Immature natural killer cell (primary cell): ENCODE measurements at places on chromosomes 16 and 17. TPM values are rescaled to one million over a fixed set of nuclear protein-coding genes. Genes with fewer than 3 reads are reported as not detected.

DNA sequence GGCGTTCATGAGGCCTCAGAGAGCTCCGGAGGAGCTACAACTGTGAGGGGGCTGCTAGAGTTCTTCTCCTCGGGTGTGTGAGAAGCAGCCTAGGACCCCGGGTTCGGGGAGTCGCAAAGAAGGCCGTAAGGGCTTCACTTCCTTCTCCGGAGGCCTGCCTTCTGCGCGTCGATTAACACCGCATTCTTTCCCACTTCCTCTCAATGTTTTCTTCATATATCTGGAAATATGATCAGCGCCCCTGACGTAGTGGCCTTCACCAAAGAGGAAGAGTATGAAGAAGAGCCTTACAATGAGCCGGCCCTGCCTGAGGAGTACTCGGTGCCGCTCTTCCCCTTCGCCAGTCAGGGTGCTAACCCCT is 449 bp downstream of the SMCR8 start:
- H3K4me1 ChIP-seq, result peaks cover 83% of the 10 kb centered on the region
- H3K27me3 ChIP-seq, result peaks cover 6% of the 10 kb centered on the region
- peak overlapping the region; percentile 99 for H3K4me3 ChIP-seq
- peak overlapping the region; percentile 100 for H3K27ac ChIP-seq

DNA sequence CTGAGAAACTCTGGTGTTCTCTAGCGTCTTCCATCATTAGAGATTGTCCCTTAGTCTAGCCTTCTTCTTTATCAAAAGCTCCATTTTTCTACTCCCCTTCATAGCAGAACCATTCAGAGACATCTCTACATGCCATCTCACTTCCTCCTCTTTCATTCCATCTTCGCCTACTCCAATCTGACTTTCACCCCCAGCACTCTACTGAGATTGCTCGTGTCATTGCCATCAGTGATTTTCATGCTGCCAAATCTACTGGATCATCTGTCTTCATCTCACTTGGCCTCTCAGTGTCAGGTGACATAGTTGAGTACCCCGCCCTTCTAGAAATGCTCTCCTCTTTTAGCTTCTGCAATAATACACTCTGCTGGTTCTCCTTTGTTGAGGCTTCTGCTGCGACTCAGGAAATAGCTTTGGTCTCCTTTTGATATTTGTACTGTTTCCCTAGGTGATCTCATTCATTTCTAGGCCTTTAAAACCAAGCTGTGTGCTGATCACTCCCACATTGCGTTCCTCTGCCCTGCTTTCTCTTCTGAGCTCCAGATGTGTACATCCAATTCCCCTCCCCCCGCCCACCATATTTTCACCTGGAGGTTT is 119.1 kb downstream of the FTO start:
- no peak overlapping the region for H3K4me3 ChIP-seq
- no peaks in the 10 kb centered on the region for H3K27me3 ChIP-seq
- H3K4me1 ChIP-seq, result peaks cover 8% of the 10 kb centered on the region
- peak; percentile 10 for DNase-seq
- H3K36me3 ChIP-seq, result no peaks in the 10 kb centered on the region

DNA sequence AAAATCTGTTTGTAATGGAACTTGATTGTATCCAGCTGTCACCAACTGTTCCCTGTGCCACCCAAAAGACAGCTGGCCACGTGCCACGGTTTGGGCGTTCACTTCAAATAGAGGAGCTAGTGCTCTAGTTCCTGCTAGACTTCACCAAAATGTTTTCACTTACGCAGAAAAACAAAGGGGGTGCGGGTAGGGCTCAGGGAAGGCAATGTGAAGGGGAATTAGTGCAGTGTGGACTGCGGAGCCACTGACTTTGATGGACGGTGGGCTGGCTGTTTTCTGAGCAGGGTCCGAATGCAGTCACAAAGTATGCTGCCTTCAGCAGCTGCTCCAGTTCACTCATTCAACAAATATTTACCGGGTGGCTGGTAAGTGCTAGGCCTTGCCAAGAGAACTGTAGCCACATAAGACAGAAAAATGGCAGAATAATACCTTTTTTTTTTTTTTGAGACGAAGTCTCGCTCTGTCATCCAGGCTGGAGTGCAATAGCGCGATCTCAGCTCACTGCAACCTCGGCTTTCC is 7.6 kb upstream of the CYTH1 start:
- H3K27me3 ChIP-seq, result peaks cover 14% of the 10 kb centered on the region
- no peaks in the 10 kb centered on the region for H3K36me3 ChIP-seq
- peak overlapping the region; percentile 78 for H3K4me3 ChIP-seq
- peaks cover 92% of the 10 kb centered on the region for H3K4me1 ChIP-seq
- peak overlapping the region; percentile 98 for H3K27ac ChIP-seq
- DNase-seq, result peak; percentile 57

The CD7 gene
- 370 TPM for polyA plus RNA-seq

DNA sequence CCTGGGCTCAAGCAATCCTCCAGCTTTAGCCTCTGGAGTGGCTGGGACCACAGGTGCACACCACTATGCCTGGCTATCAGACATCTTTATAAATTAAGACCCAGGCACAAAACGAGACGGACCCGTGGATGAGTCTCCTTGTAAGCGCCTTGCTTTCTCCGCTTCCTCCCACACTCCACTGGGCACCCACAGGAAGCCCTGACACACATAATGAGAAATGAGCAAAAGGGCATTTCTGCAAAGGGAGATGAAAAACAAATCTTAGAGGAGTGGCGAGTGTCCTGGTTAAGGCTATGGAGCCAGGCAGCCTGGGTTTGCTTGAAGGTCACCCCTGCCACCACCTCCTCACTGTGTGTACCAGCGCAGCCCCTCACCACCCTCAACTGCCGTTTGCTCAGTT is 56.3 kb downstream of the XYLT1 start:
- peaks cover 63% of the 10 kb centered on the region for H3K4me1 ChIP-seq
- peak overlapping the region; percentile 91 for H3K27ac ChIP-seq
- DNase-seq, result peak; percentile 23
- no peaks in the 10 kb centered on the region for H3K27me3 ChIP-seq

GRCh38 chr17:75849279-75849646 is 5.1 kb upstream of the UNC13D start:
- H3K27ac ChIP-seq, result no peak overlapping the region
- peaks cover 16% of the 10 kb centered on the region for H3K4me1 ChIP-seq
- no peak for DNase-seq
- H3K4me3 ChIP-seq, result no peak overlapping the region

DNA sequence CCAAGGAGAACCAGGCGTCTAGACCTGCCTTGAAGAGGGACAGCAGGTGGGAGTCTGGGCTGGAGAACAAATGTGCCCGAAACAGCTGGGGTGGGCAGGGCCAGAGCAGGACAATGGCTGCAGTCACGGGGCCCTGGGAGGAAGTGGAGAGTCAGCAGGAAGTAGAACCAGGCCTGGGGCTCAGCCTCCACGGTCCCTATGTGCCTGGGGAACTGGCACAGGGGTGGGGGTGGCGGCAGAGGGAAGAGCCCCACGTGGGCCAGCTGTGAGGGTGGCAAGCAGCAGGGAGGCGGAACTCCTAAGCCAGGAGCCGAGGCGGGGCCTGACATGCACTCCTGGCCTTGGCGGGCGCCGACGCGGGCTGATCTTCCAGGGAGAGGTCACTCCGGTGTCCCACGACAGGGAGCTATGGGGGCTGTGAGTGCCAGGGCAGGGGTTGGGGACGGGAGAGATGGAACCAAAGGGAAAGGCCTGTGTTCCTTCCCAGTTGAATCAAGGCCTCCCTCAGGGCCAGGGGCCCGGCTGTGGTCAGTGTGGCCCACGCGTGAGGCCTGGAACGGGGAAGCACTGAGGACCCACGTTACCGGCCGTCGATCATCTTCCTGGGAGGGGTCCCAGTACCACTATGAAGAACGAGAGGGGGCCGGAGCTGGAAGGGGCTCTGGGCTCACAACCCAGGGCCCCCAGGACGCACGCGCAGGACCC is 42.7 kb downstream of the TIMM22 start:
- H3K27ac ChIP-seq, result no peak overlapping the region
- peaks cover 4% of the 10 kb centered on the region for H3K36me3 ChIP-seq
- H3K4me3 ChIP-seq, result no peak overlapping the region
- H3K4me1 ChIP-seq, result peaks cover 22% of the 10 kb centered on the region
- DNase-seq, result no peak
- H3K27me3 ChIP-seq, result peaks cover 3% of the 10 kb centered on the region

The MFAP4 gene
- polyA plus RNA-seq, result not detected

DNA sequence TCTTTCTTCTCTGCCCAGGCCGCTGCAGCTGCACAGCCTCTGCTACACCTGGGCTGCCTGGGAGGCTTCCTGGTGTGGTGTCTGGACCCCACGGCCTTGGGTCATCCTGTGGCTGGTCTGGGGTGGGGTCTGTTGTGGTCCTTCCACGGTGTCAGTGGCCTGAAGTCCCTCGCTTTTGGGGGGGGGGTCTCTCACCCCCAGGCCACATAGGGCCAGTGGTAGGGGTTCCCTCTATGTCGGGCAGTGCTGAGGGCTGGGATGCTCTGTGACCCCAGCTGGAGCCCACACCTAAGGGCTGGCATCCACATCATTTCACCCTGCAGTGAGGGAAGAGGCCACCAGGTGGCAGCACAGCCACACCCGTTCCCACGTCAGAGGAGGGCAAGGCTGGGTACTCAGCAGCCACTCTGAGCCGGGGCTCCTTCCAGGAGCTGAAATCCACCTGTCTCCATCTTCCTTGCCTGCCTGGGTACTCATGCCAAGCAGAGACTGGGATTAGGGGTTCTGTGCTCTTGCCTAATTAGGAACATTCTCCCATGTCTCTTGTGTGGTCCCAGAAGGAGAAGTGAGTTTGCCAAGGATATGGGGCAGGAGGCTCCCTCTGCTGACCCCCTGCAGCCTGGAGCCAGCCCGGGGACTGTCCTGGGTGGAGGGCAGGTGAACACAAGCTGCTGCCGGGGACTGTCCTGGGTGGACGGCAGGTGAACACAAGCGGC is 13.0 kb downstream of the ENGASE start:
- peaks cover 4% of the 10 kb centered on the region for H3K27me3 ChIP-seq
- H3K4me3 ChIP-seq, result no peak overlapping the region
- no peaks in the 10 kb centered on the region for H3K36me3 ChIP-seq
- no peak overlapping the region for H3K27ac ChIP-seq
- DNase-seq, result peak; percentile 52
- peaks cover 6% of the 10 kb centered on the region for H3K4me1 ChIP-seq

DNA sequence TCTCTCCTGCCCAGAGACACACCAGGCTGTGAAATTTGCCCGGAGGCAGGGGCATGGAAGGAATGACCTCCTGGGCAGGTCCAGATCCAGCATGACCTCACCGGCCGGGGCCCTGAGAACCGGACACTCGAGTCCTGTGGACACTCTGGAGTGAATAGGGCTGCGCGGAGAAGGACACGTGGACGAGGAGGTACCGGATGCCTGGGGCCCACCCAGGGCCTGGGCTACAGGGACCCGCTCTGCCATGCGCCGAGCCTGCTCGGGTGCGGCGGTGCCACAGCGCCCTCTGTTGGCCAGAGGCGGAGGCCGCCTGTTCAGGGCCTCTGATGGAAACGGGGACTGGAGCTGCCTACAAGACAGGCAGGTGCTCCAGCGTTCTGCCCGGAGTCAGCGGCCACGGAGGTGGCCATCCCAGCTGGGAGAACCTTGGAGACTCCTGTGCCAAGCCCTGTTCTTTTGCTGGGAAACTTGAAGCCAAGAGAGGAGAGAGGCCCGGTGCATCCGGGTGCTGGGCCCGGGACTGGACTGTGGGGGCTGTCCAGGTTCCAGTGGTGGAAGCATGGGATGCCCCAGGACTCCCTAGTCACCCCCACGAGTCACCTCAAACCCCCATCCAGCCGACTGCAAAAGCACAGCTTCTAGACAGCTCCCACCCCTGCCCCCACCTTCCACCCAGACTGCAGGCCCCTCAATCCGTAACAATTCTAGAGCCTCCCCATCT is 19.3 kb upstream of the NXPH3 start:
- no peaks in the 10 kb centered on the region for H3K36me3 ChIP-seq
- H3K4me3 ChIP-seq, result no peak overlapping the region
- DNase-seq, result peak; percentile 77
- no peak overlapping the region for H3K27ac ChIP-seq

DNA sequence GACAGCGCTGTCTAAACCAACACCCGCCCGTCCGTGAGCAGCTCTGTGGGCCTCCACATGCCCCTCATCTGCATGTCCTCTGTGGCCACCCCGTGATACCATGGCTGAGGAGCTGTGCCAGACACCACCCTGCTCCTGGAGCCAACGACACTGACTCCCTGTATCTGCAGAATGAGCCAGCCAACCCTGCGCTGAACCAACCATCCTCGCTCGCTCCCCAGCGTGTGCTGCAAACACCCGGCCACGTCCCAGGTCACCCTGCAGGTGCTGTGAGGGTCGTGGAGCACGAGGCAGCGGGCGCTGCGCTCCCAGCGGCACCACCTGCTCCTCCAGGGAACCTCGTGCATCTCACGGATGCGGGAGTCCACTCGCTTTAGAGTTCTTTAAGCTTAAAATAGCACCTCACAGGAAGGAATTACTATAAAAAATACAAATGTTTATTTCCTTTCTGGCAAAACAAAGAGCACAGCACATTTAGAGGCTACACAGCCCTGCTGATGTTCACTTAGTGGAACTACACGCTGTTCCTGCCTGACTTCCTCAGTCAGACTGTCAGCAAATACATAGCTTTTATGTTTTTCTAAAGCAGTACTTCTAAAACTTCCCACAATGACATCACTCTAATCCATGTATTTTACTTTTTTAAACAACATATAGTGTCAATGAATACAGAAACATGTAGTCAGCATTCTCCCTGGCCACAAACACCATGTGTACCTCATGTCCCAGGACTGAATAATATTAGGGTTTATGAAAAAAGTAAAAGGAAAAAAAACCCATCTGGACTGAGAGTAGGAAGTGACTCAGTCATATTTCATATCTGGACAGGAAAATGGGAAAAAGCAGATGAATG is 43.5 kb downstream of the MAP1LC3B start:
- DNase-seq, result no peak
- H3K36me3 ChIP-seq, result peaks cover 4% of the 10 kb centered on the region
- H3K4me3 ChIP-seq, result no peak overlapping the region
- peaks cover 21% of the 10 kb centered on the region for H3K4me1 ChIP-seq
- H3K27me3 ChIP-seq, result no peaks in the 10 kb centered on the region
